ENCODE measurements at places on chromosomes 7 and 10. TPM values are rescaled to one million over a fixed set of nuclear protein-coding genes. Genes with fewer than 3 reads are reported as not detected.

The ADAM8 gene
- total RNA-seq = 3.9 TPM

GRCh38 chr10:59283456-59284091 is 78.8 kb downstream of the FAM13C start:
- peak; percentile 43 for DNase-seq
- H3K27me3 ChIP-seq = no peaks in the 10 kb centered on the region

- H3K4me1 ChIP-seq = peaks cover 27% of the 10 kb centered on the region
- peaks cover 28% of the 10 kb centered on the region for H3K36me3 ChIP-seq
- DNase-seq = no peak
- no peak overlapping the region for H3K4me3 ChIP-seq
These were observed 189.6 kb downstream of the TNS3 start for GRCh38 chr7:47392241-47392759.

DNA sequence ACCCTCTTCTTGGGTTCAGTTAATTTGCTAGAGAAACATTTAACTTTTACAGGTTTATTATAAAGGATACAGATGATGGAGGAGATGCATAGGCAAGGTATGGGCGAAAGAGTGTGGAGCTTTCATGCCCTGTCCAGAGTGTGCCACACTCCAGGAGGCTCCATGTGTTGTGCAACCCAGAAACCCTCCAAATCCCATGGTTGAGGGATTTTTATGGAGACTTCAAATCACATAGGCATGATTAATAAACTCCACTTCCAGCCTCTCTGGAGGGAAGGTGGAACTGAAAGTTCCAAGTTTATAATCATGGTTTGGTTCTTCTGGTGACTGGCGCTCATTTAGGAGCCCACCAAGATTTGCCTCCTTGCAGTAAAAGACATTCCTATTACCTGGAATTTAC is 159.9 kb downstream of the PHTF2 start:
- no peaks in the 10 kb centered on the region for H3K27me3 ChIP-seq
- no peaks in the 10 kb centered on the region for H3K4me1 ChIP-seq
- DNase-seq = no peak
- H3K27ac ChIP-seq = no peak overlapping the region
- H3K4me3 ChIP-seq = no peak overlapping the region

DNA sequence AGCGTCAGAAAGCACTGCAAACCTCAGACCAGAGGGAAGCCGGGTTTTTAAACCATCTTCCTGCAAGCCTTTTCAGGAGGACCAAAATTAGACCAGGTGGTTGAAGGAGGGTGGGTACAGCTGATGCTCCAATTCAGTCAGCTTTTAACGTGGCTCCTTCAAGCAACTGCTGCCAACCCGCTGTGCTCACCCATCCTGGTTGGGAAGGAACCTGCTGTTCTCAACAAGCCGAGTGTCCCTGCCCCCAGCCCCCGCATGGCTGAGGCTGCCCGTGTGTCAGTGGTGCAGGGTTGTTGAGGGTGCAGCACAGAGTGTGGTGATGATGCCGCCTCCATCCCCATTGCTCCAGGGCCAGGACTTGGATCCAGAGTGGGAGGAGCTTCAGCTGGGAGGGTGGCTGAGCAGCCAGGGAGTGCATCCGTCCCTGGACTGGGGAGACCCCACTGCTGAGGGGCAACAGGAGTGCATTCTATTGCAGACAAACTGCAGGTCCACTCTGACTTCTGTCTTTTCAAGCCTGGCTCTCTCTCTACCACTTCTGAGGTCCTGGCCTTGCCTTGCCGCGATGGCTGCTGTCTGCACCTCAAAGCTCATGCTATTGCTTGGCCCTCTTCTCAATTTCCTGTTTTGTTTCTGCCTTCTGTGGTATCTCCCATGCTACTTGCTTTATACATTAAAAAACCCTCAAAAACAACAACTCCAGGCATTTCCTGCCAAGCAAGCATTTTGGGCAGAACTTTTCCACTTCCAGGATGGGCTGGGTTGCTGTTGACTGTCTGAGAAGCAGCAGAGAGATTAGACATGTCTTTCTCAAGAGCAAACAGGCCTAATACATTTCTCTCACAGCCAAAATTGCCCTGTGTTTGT is 134.7 kb downstream of the DNAJB6 start:
- H3K27me3 ChIP-seq = peaks cover 8% of the 10 kb centered on the region
- no peak overlapping the region for H3K4me3 ChIP-seq
- no peak overlapping the region for H3K27ac ChIP-seq
- no peak for DNase-seq
- no peaks in the 10 kb centered on the region for H3K36me3 ChIP-seq

GRCh38 chr10:27771231-27771630 is 25.6 kb upstream of the MKX start:
- H3K27me3 ChIP-seq = peaks cover 3% of the 10 kb centered on the region
- no peaks in the 10 kb centered on the region for H3K4me1 ChIP-seq
- H3K27ac ChIP-seq = no peak overlapping the region
- H3K36me3 ChIP-seq = no peaks in the 10 kb centered on the region

- no peak overlapping the region for H3K27ac ChIP-seq
- no peak overlapping the region for H3K4me3 ChIP-seq
- no peaks in the 10 kb centered on the region for H3K27me3 ChIP-seq
- H3K36me3 ChIP-seq = no peaks in the 10 kb centered on the region
- DNase-seq = no peak
These were observed 103.7 kb upstream of the AOAH start for GRCh38 chr7:36827726-36828703.

GRCh38 chr7:6432781-6433180 is 15.0 kb downstream of the DAGLB start:
- no peaks in the 10 kb centered on the region for H3K27me3 ChIP-seq
- H3K36me3 ChIP-seq = peaks cover 48% of the 10 kb centered on the region
- H3K4me3 ChIP-seq = no peak overlapping the region

The FBXW4 gene
- 47.3 TPM for total RNA-seq

GRCh38 chr7:157662981-157663716 is 326.3 kb downstream of the DNAJB6 start:
- peak; percentile 55 for DNase-seq
- H3K27me3 ChIP-seq = no peaks in the 10 kb centered on the region
- peaks cover 27% of the 10 kb centered on the region for H3K4me1 ChIP-seq
- no peak overlapping the region for H3K27ac ChIP-seq

The GPNMB gene
- 42.5 TPM for total RNA-seq

The NCF1 gene
- total RNA-seq = 2.8 TPM

DNA sequence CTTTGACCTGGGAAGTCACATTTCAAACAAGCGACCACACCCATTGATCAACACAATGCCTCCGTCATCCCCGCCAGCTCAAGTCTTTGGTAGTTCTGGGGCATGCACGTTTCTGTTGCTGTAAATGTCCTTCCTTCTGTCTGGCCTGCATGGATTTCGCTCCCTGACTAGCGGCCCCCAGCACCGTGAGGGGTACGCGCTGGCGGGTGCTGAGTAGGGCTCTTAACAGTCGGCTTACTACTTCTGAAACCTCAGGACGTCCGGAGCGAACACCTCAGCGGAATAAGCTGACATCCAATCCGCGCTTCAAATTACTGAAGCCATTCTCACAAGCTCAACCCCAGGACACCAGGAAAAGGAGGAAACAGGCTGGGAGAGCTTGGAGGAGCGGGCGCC is 505 bp downstream of the NUDCD3 start:
- H3K4me3 ChIP-seq = peak overlapping the region; percentile 92
- H3K27me3 ChIP-seq = no peaks in the 10 kb centered on the region
- H3K36me3 ChIP-seq = no peaks in the 10 kb centered on the region
- no peak for DNase-seq
- peak overlapping the region; percentile 98 for H3K27ac ChIP-seq
- peaks cover 4% of the 10 kb centered on the region for H3K4me1 ChIP-seq

DNA sequence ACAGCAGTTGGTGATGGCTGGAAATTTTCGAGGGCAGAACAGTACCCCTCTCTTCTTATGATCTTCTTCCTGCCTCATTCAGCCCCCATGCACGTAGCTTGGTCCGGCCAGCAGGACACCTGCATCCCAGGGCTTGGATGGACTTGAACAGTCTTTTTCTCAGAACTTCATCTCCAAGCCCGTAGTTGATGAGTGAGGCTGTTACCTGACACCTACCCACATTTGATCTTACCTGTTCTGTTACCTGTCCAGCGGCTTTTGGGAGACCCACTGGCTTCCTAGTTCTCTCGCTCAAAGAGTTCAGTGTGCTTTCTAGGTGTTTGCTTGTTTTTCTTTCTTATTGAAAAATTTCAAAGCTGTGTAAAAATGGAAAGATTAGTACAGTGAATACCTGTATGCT is 212.2 kb downstream of the CUX1 start:
- H3K4me1 ChIP-seq = no peaks in the 10 kb centered on the region
- H3K27me3 ChIP-seq = no peaks in the 10 kb centered on the region
- H3K4me3 ChIP-seq = no peak overlapping the region
- no peak overlapping the region for H3K27ac ChIP-seq

GRCh38 chr10:11877591-11877905 is 54.4 kb downstream of the PROSER2 start:
- H3K4me3 ChIP-seq = no peak overlapping the region
- DNase-seq = no peak
- no peak overlapping the region for H3K27ac ChIP-seq
- peaks cover 34% of the 10 kb centered on the region for H3K4me1 ChIP-seq
- no peaks in the 10 kb centered on the region for H3K27me3 ChIP-seq

DNA sequence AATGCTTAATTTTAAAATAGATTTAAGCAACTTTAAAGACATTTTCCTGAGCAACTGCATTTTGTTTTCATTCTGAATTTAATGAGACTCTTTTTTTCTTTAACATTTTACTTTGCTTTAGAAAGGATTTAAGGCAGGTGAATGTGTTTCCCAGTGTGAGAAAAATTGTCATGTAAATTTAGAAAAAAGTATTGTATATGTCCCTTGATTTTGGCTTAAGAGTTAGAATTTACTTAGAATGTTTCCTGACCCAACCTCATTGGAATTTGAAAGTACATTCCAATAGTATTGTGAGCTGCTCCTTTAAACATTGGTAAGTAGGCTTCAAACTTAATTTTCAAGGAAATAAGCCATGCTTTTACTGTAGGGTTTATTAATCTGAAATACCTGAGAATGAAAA is 110.2 kb downstream of the PTEN start:
- H3K4me3 ChIP-seq = no peak overlapping the region
- no peak for DNase-seq
- H3K4me1 ChIP-seq = no peaks in the 10 kb centered on the region
- no peaks in the 10 kb centered on the region for H3K27me3 ChIP-seq

GRCh38 chr10:98338896-98339295 is 70.9 kb upstream of the LOXL4 start:
- no peak overlapping the region for H3K27ac ChIP-seq
- no peaks in the 10 kb centered on the region for H3K27me3 ChIP-seq
- H3K4me1 ChIP-seq = peaks cover 3% of the 10 kb centered on the region
- no peak for DNase-seq

- H3K4me3 ChIP-seq = no peak overlapping the region
- peak overlapping the region; percentile 64 for H3K27ac ChIP-seq
- H3K36me3 ChIP-seq = peaks cover 9% of the 10 kb centered on the region
- H3K4me1 ChIP-seq = no peaks in the 10 kb centered on the region
- peak; percentile 65 for DNase-seq
These were observed 22.4 kb downstream of the STN1 start for GRCh38 chr10:103895411-103896186.

The ZNF488 gene
- 4.5 TPM for total RNA-seq
